ENCODE measurements at places on chromosomes 6 and 20. TPM values are rescaled to one million over a fixed set of nuclear protein-coding genes. Genes with fewer than 3 reads are reported as not detected.
A peak's percentile ranks its signal among the peaks of the same experiment; 100 is the strongest.

FAM50B gene
- total RNA-seq: 5.2 TPM

CEP162 gene
- total RNA-seq: 5.4 TPM

ZBTB12 gene
- total RNA-seq: 1.8 TPM

- no peak for DNase-seq
Measured at GRCh38 chr20:59748619-59749191, 144.4 kb downstream of the PHACTR3 start.

DNA sequence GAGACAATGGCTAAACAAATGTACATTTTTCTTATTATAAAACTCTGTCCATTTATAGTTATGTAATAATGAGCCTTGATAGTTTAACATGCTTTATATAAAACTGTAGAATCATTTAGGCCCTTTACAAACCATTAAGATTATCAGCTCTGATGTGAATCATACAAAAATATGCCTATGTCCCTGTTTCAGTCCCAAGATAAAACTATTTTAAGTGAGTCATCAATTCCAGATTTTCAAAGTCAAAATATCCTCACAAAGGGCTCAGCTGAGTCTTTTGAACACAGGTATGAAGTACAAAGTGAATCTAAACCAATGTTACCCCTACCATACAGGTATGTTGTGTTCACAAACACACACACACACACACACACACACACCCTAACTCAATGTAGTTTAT lies 88.0 kb downstream of the PTPRK start:
- no peak for DNase-seq

- peak; percentile 45 for DNase-seq
Measured at GRCh38 chr6:30007132-30007764, 53.8 kb upstream of the POLR1H start.

GRCh38 chr6:88702956-88703556 lies 260.4 kb downstream of the RNGTT start:
- no peak for DNase-seq

All from activated CD8-positive, alpha-beta T cell treated with anti-CD3 and anti-CD28 coated beads for 36 hours (primary cell).